ENCODE measurements at places on chromosomes 1 and 21.

GRCh38 chr1:217097819-217098218 is 374.6 kb upstream of the ESRRG start:
- no peak for DNase-seq

- peak; percentile 19 for DNase-seq
Observed at GRCh38 chr1:147243228-147243685, 773 bp downstream of the CHD1L start.

DNA sequence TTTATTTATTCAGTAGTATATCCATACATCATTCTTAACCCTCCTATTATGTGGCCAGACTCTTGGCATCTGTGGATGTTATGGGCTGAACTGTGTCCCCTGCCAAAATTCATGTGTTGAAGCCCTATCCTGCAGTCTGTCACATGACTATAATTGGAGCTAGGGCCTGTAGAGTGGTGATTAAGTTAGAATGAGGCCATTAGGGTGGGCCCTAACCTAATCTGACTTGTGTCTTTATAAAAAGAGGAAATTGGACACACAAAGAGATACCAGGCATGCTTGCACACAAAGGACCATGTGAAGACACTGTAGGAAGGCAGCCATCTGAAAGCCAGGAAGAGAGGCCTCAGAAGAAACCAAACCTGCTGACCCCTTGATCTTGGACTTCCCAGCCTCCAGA is 6.6 kb downstream of the ZMYND12 start:
- DNase-seq: no peak

DNA sequence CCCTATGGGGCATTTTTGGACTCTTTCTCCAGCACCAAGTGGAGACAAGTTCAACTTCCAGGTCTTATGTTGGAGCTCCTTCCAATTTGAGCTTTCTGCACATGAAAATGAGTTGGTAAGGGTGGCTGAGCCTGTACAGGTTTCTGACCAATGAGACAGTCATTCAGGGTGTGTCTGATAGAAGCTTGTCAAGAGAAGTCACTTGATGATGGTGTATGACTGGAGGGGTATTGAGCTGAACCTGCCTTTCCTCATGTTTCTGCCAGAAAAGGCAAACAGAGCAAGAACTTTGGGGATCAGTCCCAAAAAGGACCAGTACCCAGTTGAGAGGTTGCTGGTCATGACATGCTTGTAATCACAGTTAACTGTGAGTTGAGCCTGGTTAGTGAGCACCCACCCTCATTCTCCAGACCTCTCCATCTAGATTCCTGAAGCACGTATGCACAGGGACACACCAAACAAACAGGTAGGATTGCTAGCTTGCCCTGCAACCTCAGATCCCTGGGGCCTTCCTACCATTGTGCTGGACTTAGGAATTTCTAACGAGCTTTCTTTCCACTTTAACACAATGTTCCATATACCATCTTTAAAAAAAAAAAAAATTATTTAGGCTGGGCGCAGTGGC is 26.6 kb downstream of the FAM89A start:
- DNase-seq: no peak

- peak; percentile 72 for DNase-seq
Observed at GRCh38 chr1:21368515-21369289, 71.2 kb upstream of the NBPF3 start.

- DNase-seq: no peak
Observed at GRCh38 chr1:201298396-201299381, 15.4 kb downstream of the PKP1 start.

- DNase-seq: no peak
Observed at GRCh38 chr1:178580096-178580495, 67.2 kb downstream of the TEX35 start.

- DNase-seq: no peak
Observed at GRCh38 chr1:156226116-156226538, 13.3 kb downstream of the PMF1 start.

GRCh38 chr1:47172782-47173181 is 17.1 kb downstream of the PDZK1IP1 start:
- no peak for DNase-seq

DNA sequence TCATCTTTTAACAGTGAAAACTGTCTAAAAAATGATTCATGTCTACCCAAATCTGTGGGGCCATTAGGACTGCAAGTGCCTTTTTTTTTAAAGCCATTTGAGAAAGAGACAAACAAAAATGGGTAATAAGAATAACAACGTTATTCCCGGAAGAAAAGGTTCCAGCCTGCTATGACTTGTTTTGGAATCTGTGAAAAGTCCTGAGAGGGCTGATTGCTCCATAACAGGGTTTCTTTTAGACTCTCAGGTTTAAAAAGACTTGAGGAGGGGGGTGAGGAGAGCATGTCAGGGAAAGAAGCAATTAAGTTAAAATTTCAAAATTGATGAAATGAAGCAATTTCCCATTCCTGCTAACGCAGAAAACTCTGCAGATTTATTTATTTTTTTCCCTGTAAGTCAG is 56.4 kb downstream of the CACHD1 start:
- DNase-seq: no peak

DNA sequence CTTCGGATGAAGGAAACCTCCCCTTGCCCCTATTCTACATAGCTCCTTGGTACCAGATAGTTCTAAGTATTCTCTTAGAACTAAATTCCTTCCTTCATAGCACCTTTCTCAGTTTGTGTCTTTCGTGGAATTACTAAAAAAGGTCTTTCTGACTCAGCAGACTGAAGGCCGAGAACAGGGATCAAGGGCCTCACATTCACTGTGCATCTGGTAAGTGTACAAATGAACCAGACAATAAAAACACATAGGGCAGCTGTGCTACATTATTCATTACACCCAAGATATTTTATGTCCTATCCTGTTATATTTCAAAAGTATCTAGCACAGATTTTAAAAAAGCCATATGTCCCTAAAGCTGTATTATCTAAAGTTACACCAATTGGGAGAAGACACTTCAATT is 62.9 kb upstream of the HP1BP3 start:
- DNase-seq: no peak

DNA sequence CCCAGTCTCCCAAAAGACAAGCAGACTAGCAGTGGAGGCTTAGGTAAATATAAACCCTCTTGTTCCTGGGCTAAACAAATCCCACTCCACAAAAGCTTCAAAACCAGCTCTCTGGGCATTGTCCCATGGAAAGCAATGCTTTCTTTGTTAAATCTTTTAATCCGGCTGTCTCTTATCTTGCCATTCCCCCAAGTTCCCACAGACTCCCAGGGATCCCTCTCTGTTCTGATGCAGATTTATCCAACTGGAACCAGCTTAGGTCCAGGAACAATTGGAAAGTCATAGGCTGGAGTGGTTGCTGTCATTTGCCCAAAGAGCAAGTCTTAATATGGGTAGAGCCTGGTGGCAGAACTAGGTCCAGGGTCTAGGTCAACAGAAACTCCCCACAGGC is 110.1 kb upstream of the ATP1A1 start:
- no peak for DNase-seq

DNA sequence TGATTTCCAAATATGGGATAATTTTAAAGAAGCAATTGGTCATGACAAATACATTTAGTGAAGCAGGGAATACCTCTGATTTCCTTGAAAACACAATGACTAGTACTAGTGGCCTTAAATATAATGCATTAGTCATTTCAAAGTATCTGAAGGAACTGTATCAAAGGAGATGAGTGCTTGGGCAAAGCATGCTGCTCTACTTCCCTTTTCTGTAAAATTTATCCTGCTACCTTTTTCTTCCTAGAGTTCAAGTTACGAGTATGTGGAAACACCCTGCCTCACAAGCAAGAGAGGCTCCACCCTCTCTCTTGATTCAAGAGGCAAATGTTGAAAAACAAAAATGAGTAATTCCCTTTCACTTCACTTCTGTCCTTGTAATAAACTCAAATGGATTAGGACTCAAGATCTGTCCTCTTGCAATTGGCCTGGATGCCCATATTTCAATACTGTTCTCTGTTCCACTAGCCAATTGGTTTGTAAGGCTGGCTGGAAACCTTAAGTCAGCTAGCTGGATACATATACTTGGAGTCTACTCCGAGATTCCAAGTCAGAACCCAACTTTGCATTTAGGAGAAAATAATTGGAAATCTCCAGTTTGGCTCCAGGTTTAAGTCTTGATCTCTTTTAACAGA is 92.5 kb downstream of the CDC42BPA start:
- no peak for DNase-seq
